G401 (cell line): ENCODE measurements at places on chromosomes 4 and X. TPM values are rescaled to one million over a fixed set of nuclear protein-coding genes. Genes with fewer than 3 reads are reported as not detected.
A peak's percentile ranks its signal among the peaks of the same experiment; 100 is the strongest.

Gene TBC1D19
- 7.6 and 12.9 TPM in 2 replicates for total RNA-seq

Gene SPOCK3
- not detected in 2 replicates for total RNA-seq

Gene XPNPEP2
- not detected in 2 replicates for total RNA-seq

Gene EXOC1L
- not detected in 2 replicates for total RNA-seq

Gene AWAT2
- not detected in 2 replicates for total RNA-seq

Gene UCP1
- total RNA-seq, result not detected in 2 replicates

Gene CXCL11
- not detected in 2 replicates for total RNA-seq

Gene ARHGAP36
- total RNA-seq, result not detected in 2 replicates

GRCh38 chr4:77856152-77856551, 6.5 kb upstream of the MRPL1 start:
- DNase-seq, result no peak

DNA sequence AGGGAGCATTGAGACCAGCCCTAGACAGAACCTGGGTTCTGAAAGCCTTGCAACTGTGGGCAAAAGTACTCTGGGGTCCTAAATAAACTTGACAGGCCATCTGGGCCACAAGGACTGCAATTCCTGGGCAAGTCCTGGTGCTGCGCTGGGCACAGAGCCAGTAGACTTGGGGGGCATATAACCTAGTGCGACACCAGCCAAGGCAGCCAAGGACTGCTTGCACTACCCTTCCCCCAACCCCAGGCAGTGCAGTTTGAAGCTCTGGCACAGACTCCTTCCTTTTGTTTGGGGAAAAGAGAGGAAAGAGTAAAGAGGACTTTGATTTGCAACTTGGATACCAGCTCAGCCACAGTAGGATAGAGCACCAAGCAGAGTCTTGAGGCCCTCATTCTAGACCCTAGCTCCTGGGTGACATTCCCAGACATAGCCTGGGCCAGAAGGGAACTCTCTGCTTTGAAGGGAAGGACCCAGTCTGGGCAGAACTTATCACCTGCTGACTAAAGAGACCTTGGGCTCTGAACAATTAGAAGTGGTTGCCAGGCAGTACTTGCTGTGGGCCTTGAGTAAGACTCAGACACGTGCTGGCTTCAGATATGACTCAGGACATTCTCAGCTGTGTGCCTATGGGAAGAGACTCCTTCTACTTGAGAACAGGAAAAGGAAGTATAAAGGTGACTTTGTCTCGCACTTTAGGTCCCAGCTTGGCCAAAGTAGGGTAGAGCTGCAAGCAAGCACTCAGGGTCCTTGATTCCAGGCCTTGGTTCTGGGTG, 522.8 kb downstream of the GLUD2 start:
- DNase-seq, result no peak

GRCh38 chr4:48546336-48546735, 56.3 kb downstream of the ZAR1 start:
- DNase-seq, result peak; percentile 33

DNA sequence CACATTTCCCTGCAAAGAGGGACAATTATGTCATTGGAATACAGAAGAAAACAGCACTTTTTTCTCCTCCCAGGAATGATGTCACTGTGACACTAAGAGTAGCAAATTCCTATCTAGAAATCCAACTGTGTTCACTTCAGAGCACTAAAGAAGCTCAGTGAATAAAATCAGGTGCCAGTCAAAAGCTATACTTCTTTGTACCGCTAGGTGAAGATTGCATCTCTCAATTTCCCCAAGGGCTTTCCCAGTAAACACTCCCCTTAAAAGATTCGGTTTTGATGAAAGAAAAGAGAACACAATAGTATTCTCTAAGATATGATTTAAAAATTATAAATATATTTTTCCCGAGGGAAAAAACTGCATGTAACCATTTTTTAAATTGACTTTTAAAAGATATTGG, 104.7 kb upstream of the MID1 start:
- no peak for DNase-seq

GRCh38 chr4:574346-575161, 1.5 kb downstream of the TMEM271 start:
- no peak for DNase-seq

GRCh38 chrX:19540076-19540475, 24.8 kb upstream of the MAP3K15 start:
- DNase-seq, result peak; percentile 67

DNA sequence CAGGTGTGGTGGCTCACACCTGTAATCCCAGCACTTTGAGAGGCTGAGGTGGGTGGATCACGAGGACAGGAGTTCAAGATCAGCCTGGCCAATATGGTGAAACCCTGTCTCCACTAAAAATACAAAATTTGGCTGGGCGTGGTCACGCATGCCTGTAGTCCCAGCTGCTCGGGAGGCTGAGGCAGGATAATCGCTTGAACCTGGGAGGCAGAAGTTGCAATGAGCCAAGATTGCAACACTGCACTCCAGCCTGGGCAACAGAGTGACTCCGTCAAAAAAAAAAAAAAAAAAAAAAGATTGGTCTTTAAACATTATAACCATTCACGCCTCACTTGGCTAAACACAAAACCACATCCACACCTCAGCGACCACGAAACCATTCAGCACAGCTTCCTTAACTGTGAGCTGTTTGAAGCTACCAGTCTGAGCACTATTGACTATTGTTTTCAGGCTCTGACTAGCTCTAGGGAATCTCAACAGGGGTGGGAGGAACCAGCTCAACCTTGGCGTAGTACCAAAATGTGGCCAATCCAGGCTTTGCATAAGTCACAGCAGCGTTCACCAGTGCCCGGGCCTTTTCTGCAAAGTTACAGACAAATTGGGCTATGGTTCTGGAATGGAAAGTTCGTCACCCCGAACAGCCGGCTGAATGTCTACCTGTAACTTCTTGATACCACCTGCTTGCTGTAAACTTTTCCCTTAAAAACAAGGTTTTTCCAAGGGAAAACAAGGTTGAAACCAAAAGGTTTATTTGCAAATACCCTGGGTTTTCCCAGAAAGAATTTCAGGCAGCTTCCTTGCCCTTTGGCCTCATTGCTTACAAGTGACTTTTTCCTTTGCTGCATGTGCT, 73.6 kb upstream of the DHX15 start:
- DNase-seq, result peak; percentile 5

GRCh38 chr4:21879187-21879586, 69.4 kb downstream of the KCNIP4 start:
- DNase-seq, result no peak

GRCh38 chr4:5034206-5034605, 14.9 kb upstream of the CYTL1 start:
- no peak for DNase-seq

- no peak for DNase-seq
These were observed 2.1 kb downstream of the LOC101059915 start for GRCh38 chrX:71669492-71669891.

DNA sequence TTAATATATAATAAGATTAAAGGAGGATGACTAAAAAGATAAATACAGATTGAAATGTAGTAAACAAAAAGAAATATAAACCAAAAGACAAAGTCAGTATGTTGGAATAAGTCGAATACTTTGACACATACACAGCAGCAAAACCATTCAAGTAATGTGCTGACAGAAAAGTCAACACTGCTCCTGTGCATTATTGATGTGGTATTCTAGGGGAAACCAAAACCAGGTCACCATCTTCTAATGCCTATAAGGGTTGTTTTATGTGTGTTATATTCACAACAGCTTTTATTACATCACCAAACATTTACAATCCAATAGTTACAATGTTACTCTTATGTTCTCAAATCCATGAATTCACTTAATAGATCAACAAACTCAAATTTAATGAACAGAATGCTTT, 111.8 kb upstream of the DKK2 start:
- no peak for DNase-seq

DNA sequence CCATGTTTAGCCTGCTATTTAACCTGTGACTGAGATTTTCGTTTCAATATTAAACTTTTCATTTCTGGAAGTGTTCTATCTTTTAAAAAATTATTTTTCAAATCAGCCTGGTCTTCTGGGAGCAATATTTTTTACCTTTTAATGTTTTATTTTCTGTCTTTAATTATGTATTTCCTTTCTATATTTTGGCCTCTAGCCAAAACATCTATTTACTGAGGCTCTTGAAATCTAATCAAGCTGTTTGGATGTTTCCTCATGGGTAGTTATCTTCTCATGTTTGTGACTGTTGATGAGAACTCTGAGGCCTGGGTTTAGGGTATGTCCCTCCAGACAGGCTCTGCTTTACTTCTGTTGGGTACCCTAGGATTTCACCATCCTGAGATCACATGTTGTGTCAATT, 10.3 kb upstream of the SLC10A4 start:
- DNase-seq, result no peak

GRCh38 chrX:105608745-105609144, 213.6 kb upstream of the NRK start:
- DNase-seq, result no peak

GRCh38 chrX:40403757-40404156, 177.0 kb upstream of the ATP6AP2 start:
- DNase-seq, result no peak

GRCh38 chrX:37958525-37959211, 47.7 kb upstream of the SYTL5 start:
- no peak for DNase-seq

- DNase-seq, result no peak
These were observed 16.1 kb upstream of the CXCL3 start for GRCh38 chr4:74054483-74055047.

GRCh38 chr4:169658975-169659715, 38.8 kb downstream of the CLCN3 start:
- no peak for DNase-seq

DNA sequence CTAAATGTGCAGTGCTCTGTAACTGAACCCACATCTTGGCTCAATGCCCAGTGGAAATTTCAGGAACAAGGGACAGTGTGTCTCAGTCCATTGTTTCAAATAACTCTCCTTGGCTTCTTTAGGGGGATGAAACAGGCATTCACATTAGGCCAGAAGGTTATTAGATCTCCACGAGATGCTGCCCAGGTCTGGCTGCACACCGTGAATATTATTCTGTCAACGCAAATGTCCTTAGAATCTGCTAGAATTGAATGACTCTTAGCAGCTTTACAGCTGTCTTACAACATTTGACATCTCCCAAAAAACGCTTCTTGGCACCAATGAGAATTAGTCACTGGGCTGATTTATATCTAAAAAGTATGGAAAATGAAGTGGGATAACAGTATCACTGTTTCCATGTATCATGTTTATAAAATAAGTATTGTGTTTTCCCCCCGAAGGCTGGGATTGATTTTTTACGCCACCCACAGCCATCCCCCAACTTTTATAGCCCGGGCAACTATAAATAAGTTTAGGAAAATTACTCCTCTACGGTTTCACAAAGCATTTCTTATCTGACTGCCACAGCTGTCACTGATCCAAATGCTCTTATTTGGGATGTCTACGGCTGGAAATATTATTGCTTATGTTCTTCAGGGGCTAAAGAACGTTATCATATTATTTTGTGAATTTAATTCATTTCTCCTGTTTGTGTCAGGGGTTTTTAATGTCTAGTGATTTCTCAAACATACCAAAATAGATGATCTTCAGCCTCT, 559.7 kb upstream of the FAT1 start:
- DNase-seq, result no peak

GRCh38 chr4:101205916-101206315, 141.4 kb downstream of the PPP3CA start:
- peak; percentile 41 for DNase-seq

DNA sequence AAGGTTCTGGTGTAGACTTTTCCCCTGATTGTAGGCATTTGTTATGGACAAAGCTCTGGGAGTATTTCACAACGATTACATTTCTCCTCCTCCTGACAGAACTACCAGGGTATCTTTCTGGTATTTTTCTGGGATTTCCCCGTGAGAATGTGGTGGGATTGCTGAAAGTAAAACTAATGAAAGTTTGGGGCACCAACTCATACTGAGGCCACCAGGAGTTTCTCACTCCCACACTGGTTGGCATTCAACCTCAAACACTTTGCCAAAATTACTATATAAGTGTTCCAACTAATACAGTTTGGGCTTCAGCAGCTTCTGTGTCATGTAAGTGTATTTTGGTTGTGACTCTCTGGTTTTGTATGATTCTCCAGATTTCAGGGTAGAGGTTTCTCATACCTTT, 855.1 kb downstream of the GLUD2 start:
- no peak for DNase-seq

DNA sequence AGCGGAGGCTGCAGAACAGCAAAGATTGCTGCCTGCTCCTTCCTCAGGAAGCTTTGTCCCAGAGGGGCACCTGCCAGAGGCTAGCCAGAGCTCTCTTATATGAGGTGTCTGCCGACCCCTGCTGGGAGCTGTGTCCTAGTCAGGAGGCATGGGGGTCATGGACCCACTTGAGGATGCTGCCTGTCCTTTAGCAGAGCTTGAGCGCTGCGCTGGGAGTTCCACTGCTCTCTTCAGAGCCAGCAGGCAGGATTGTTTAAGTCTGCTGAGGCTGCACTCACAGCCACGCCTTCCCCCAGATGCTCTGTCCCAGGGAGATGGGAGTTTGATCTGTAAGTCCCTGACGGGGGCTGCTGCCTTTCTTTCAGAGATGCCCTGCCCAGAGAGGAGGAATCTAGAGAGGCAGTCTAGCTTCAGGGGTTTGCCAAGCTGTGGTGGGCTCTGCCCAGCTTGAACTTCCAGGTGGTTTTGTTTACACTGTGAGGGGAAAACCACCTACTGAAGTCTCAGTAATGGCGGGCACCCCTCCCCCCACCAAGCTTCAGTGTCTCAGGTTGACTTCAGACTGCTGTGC, 10.9 kb downstream of the DCK start:
- DNase-seq, result no peak

- no peak for DNase-seq
These were observed 3.9 kb downstream of the RIPPLY1 start for GRCh38 chrX:106899276-106899675.

GRCh38 chrX:109704563-109704962, 28.5 kb downstream of the ACSL4 start:
- DNase-seq, result no peak
